H54 (cell line): ENCODE measurements at places on chromosomes 16 and 17.

DNA sequence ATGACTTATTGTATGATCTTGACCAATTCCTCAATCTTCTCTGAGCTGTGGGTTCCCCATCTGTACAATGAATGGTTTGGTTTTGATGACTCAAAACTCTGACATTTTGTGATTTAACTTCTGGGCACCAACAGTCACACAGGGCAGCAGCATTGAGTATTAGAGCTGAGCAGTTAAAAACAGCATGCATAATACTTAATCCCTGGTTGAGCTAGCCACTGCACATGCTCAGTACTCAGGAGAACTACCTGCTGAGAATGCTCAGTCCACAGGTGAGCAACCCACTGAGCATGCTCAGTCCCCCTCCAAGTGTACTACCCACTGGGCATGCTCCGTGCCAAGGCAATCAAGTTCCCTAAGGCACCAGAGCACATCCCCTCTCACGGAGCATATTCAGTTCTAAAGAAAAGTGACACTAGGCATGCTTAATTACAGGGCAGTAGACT is 68.7 kb downstream of the AIPL1 start:
- DNase-seq, result peak; percentile 18

DNA sequence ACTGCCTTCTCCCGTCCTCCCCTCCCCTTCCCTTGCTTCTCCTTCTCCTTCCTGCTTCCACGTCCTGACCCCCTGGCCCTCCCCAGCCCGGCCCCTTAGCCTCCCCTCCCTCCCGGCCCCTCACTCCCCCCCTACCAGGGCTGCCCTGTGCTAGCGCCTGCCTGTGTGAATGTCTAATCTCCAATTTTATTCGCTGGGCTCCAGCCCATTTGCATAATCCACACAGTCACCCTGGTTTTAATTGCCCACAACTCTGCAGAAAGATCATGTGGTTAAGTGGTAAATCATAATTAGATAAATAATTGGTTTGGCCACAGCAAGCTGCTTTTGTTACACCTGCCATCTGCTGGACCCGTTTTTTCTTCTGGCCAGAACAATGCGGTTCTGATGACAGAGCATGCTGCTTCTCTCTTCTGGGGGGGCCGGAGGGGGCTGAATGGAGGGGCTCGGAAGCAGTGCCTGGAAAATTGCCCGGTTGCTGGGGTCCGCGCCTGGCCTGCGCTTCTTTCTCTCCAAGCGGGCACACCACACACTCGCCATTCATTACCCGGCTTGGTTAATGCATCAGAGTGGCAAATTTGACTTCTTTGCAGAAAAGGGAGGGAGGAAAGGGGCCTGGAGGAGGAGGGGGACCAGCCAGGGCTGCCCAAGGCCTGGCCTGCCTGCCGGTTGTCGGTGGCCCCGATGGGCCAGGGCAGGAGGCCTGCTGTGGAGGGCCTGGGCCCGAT is 19.5 kb upstream of the GSE1 start:
- no peak for DNase-seq

GRCh38 chr17:72737151-72737690 is 355.3 kb downstream of the SLC39A11 start:
- no peak for DNase-seq

GRCh38 chr17:81513753-81514488 is 1.3 kb upstream of the ACTG1 start:
- no peak for DNase-seq

- DNase-seq, result no peak
Measured at GRCh38 chr16:27482397-27483087, 67.2 kb downstream of the GTF3C1 start.

- DNase-seq, result no peak
Measured at GRCh38 chr16:7004266-7004665, 328.4 kb upstream of the RBFOX1 start.

DNA sequence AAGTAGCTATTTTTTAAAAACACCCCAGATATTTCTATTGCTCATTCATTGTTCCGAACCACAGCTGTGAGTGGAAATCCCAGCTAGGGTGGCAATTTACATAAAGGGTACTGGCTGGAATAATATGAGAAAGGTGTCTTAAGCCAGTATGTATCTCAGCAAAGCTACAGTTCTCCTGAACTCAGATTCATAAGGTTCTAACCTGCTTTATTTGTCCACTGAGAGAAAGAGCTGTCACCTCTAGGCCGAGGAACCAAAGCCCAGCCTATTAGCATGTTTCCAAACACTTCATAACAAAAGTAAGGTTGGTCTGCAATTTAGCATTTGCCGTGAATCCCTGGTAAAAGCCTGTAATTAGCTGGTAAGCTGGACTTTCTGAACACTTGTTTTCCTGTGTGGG is 57.0 kb upstream of the CLEC19A start:
- DNase-seq, result no peak

DNA sequence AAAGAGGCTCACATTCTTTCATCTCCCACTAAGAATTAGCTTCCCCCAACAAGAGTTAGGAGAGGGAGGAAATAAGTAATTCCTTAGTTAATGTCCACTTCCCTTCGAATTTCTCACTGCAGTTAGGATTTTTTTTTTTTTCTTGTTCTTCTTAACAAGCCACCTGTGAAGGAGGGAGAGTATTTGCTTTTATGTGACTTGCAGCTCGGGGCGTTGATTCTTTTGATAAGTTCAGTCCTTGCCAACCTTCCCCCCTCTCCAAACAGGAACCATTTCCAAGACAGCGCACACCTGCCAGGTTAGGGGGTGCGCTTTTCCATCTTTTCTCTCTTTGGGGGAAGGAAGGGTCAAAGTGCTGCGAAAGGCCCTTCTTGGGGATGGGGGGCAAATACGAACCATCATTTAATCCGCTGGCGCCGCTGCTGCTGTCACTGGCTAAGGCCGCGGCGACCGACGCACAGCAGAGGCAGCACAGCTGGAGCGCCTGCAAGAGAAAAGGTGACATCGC is 758 bp downstream of the ADAMTS18 start:
- DNase-seq, result no peak

GRCh38 chr17:15485045-15485444 is 17.6 kb upstream of the CDRT4 start:
- no peak for DNase-seq

DNA sequence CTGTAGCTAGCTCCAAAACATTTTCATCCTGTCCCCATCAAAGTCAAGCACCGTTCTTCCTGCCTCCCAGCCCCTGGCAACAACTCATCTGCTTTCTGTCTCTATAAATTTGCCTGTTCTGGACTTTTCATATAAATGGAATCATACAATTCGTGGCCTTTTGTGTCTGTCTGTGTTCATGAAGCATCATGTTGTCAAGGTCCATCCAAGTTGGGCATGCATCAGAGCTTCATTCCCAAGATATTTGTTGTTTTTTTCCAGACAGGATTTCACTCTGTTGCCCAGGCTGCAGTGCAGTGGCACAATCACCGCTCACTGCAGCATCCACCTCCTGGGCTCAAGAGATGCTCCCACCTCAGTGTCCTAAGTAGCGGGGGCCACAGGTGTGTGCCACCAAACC is 5.9 kb downstream of the SLC5A10 start:
- DNase-seq, result no peak

- no peak for DNase-seq
Measured at GRCh38 chr17:62045517-62045916, 19.6 kb downstream of the MED13 start.

DNA sequence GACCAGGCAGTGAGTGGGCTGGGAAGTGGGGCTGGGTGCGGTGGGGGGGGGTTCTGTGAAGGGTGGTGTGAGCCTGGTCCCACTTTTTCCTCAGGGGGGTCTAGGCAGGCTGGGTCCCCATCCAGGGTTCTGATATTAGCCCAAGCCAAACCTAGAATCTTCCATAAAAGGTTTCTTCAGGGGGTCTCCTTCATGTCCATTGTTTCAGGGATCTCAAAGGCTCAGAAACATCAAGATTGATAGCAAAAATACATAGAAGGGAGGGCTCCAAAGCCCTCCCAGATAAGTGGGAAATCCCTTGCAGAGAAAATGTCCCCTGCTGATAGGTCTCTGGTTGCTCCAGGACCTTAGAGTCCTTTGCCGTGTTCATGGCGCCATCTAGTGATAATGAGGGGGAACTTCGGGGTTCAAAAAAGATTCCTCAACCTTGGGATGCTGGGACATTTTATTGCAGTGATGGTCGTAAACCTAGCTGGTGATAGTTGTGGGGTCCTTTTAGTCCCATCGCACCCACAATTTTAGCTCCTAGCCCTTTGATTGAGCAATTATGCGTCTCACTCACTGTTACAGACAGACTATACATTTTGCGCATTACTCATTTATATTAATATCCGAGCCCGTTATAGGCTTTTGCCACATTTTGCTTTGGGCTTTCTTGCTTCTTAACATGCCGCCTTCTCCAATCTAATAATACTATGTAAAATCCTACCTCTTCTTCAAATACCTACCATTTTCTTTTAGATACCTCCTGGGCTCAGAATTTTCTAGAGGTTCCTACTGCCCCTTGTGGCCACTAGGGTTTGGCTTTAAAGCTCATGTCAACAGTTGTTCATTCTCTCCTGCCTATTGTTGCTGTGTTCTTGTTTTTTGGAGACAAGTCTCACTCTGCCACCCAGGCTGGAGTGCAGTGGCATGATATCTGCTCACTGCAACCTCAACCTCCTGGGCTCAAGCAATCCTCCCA is 35.1 kb downstream of the IGF2BP1 start:
- DNase-seq, result peak; percentile 81

GRCh38 chr16:13394488-13394887 is 493.1 kb downstream of the SHISA9 start:
- no peak for DNase-seq

GRCh38 chr17:22310717-22311686 is 618.7 kb downstream of the KCNJ18 start:
- DNase-seq, result peak; percentile 23

- peak; percentile 64 for DNase-seq
Measured at GRCh38 chr16:2927010-2927646, 15.4 kb downstream of the FLYWCH1 start.

DNA sequence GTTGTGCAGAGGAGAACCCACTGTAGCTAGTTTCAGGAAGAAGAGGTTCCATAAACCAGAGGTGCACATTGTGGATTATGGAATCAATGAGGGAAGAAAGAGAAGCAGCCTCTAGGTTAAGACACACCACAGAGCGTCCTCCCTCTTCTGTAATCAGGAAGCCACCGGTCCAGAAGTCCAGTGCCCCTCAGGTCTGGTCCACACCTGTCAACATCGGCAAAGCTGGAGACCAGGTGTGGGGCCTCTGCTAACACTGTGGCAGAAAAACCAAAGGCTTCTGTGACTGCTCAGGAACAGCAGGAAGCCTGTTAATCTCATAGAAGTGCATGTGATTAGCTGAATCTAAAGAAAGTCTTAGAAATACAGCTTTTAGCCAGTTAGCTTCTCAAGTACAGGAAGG is 23.3 kb downstream of the LIMD2 start:
- no peak for DNase-seq

DNA sequence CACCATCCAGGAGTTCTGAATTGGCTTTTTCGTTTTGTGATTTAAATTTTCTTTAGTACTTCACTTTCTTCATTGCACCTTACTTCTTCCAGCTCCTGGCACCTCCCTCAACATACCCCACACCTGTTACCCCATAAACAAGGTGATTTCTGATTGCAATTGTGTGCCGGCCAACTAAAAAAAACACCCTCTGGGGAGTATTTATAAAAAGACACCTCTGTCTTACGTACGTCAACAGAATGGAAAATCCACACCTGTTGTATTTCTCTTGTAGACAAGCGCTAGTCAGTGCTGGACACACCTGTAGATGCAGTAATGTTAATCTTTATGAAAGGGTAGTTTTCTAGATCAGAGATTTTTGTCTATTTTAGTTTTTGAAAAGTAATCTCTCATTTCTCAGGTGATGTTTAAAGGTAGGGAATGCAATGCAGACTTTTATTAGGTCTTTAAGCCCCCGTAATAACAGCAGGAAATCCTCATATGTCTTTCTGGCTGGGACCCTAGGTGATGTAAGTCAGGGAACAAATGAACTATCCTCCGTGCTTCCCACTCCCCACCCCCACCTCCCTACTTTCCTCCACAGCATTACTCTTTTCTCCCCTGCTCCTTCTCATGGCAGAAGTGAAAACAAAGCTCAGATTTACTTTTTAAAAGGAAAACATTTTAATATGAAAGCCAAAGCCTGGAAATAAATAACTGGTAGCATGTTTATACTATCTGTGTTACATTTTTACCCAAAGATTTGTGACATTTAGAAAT is 4.2 kb downstream of the MSI2 start:
- no peak for DNase-seq

GRCh38 chr16:22217890-22218730 is 12.0 kb downstream of the EEF2K start:
- peak; percentile 48 for DNase-seq

DNA sequence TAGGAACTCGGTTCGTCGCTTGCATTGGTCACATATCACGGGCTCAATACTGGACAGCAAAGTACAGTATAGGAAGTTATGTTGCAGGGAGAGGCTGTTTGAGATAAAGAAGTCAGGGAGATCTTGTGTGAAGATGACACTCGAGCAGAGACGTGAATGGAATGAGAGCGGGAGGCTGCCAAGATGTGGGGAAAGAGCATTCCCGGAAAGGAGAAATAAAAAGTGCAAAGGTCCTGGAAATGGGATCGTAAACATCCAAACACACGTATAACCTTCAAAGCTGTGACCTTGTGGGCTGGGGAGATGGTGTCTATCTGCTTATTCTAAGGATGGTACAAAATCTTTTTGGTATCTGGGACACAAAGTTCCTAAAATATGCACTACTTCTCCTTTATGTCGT is 43.0 kb upstream of the MYOCD start:
- no peak for DNase-seq

GRCh38 chr17:50173335-50173941 is 7.6 kb downstream of the SGCA start:
- DNase-seq, result peak; percentile 94

- no peak for DNase-seq
Measured at GRCh38 chr17:56985371-56986162, 7.6 kb downstream of the SCPEP1 start.

GRCh38 chr17:45088741-45089140 is 27.6 kb downstream of the NMT1 start:
- no peak for DNase-seq

- DNase-seq, result no peak
Measured at GRCh38 chr16:66271074-66272060, 95.1 kb upstream of the CDH5 start.

GRCh38 chr16:80369138-80369958 is 171.4 kb upstream of the DYNLRB2 start:
- DNase-seq, result peak; percentile 12

DNA sequence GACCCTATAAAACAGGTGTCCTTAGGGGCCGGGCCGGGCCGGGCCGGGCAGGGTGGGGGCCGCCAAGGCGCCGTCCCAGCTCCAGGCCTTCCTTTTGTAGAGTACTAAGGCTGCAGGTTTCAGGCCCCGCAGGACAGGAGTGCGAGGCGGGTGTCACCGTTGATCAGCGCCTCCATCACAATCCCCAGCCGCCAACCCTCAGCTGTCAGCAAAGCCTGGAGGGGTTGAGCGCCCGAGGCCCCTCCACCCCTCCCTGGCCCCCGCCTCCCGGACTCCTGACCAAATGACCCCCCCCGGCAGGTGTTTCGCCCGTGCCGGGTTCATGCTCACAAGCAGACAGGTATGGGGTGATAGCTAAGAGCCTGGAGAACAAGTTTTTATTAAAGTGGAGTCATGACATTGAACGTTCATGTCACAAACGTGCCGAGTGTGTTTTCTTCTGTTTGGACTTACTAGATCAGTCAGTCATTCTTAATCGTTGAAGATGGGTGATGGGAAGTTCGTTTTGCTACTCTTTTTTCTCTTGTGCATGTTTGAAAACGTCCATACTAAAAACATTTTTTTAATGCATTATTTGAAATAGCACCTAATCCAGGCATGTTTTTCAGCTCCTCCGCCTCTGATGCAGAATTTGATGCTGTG is 534 bp downstream of the ARL2BP start:
- DNase-seq, result no peak

GRCh38 chr17:4448197-4448980 is 14.6 kb downstream of the SPNS3 start:
- DNase-seq, result peak; percentile 50

- no peak for DNase-seq
Measured at GRCh38 chr17:4204190-4204589, 59.6 kb downstream of the ANKFY1 start.
